MV-4-11 (cell line): ENCODE measurements at places on chromosomes 1 and 21.

- no peak for DNase-seq
These were observed 15.5 kb downstream of the SSBP3 start for GRCh38 chr1:54390655-54391054.

GRCh38 chr1:204494281-204495077 is at the start of gene PIK3C2B:
Gene PIK3C2B, minus strand, starts transcription at chr1:204494805. Its CDS starts 25,003 bp downstream, at chr1:204469802.
- peak; percentile 66 for DNase-seq

- DNase-seq: no peak
These were observed 842 bp downstream of the ATXN7L2 start for GRCh38 chr1:109484519-109484975.

DNA sequence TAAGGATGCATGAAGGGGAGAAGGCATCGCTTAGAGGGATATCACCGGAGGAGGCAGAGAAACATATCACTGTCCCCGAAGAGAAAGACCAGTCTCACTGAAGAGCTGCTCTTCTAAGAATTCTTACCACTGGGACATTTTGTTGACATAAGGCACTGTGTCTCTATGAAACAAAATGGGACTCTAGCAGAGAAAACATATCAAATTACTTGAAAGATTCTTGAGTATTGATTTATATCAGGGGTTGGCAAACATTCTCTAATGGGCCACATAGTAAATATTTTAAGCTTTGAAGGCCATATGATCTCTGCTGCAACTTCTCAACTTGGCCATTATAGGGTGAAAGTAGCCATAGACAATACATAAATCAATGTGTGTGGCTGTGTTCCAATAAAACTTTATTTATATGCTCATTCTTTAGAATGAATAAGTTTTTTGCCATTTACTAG is 41.0 kb upstream of the GREM2 start:
- DNase-seq: no peak

GRCh38 chr1:172779491-172779890 is 120.6 kb downstream of the FASLG start:
- no peak for DNase-seq

GRCh38 chr1:201933840-201934430 is 12.4 kb downstream of the LMOD1 start:
- DNase-seq: no peak

- DNase-seq: peak; percentile 13
These were observed 92.1 kb upstream of the RGS18 start for GRCh38 chr1:192066202-192066601.

GRCh38 chr1:14611792-14612191 is 13.3 kb downstream of the KAZN start:
- DNase-seq: peak; percentile 78

DNA sequence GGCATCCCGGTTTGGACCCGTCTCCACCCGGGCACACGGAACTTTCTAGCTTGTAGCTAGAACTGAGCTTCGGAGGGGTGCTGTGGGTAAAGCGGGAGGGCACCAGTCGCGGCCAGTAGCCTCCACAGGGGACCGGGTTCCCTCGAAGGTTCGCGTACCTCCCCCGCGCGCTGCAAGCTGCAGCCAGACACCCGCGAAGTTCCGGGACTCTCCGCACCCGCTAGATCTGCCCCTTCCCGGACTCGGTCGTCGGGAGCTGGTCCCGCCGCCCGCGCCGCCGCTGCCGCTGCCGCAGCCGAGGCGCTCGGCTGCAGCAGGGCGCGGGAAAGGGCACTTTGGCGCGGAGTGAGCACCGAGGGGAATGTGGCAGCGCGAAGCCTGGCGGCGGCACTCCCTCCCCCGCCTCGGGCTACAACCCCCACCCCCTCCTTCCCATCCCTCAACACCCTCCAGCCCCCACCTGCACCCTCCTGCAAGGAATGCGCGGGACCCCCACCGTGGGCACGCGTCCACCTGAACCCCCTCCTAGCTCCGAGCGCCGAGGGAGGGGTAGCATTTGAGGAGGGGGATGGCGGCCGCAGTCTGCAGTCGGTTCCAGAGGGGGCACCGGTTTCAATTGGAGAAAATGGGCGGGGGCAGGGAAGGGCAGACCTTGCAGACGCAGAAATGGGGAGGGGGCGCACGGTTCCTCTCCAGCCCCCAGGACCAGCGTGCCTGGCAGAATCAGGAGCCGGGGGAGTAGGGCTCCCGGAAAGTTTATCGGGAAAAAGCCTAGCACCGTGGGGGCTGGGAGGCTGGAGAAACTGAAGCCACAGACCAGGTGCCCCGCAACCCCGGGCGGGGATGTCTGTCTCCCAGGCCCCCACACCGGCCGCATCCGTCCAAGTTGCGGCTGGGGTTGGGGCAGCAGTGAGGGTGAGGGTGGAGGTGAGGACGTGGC is 968 bp downstream of the CSMD2 start:
- no peak for DNase-seq

DNA sequence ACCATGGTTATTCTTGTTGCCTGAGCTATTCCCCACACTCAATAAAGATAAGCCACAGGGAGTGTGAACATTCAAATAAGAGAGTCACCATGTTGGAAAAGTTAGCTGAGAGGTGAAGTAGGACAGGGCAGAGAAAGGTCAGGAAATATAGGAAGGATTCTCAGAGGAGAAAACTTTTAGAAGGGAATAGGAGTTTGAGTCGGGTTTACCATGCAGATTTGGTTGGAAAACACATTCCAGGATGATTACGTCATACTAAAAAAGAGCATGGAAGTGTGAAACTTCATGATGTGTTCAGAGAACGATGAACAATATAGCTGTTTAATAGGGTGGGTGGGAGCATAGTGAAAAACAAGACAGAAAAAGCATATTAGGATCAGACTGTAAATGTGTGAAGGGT is 1125.3 kb upstream of the ADGRL2 start:
- DNase-seq: no peak

- DNase-seq: no peak
These were observed 426.7 kb downstream of the KCNT2 start for GRCh38 chr1:196181594-196181878.

- DNase-seq: no peak
These were observed 3.2 kb downstream of the LRRC8C start for GRCh38 chr1:89635825-89636815.

GRCh38 chr1:244863491-244864252 is 671 bp downstream of the HNRNPU start:
- no peak for DNase-seq

DNA sequence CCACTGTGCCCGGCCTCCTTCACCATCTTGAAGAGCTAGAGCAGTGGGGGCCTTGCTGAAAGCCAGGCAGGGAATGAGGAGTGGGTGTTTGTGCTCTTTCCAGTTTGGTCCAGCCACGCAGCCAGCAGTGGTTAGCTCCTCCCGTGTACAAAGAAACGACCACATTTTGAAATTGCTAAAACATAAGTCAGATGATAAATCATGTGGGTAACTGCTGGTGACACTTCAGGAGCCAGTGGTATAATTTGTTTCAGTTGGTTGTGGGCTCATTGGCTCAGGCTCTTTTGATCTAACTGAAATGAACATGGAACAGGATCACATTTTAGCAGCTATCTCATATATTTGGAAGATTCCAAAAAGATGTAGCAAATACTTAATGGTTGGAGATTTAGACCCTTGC is 87.6 kb downstream of the MTR start:
- peak; percentile 21 for DNase-seq

DNA sequence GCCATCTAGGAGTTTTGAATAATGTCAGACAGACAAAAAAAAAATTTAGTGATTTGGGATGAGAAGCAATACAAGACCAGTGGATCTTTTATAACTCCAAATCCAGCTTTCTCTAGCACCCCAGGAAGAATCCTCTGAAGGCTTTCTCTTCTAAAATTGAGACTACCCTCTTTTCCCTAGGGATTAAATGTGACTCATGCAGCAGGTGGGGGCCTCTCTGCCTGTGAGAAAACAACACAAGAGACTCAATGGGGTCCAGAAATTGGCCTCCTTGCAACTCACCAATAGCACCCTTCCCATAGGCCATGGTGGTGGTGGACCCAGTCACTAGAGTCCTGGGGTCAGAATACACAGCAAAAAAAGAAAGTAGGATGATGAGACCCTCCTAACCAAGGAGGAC is 120.3 kb upstream of the ATP1A1 start:
- DNase-seq: no peak

DNA sequence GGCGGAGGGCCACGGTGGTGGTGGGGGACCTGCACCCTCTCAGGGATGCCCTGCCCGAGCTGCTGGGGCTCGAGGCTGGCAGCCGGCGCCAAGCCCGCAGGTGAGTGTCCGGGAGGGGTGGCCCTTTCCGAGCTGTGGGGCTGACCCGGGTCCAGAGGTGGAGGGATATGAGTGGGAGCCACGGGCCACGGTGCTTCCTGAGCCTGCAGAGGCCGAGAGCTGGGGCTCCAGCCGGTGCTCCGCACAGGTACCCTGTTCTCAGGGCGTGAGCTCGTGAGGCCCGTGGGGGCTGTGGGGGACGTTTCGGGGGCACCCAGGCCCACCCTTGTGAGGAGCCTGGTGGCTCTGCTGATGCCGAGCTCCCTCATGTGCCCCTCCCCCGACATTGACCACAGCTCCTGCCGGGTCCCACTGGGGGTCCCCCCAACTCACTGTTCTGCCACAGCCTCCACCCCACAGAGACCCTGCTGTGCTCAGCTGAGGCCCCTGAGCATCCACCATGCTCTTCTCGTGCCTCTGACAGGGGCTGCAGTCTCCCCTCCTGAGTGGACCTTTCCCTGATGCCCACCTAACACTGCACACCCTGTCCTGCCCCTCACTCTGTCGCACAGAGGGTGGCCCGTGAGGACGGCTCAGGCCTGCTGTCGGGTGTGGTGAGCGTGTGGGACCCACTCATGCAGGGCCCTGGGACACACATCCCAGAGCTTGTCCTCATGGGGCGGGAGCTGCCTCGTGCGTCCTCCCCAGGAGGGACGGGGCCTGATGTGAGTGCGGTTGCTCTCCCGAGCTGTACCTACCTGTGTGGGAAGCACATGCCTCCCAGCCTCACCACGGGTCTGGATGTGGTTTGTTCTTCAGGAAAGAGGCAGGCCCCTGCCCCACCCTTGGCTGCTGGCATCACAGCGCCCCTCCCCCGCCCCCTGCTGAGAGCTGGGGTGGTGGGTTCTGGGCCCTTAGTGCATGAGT is 27.5 kb downstream of the SLX9 start:
- no peak for DNase-seq

DNA sequence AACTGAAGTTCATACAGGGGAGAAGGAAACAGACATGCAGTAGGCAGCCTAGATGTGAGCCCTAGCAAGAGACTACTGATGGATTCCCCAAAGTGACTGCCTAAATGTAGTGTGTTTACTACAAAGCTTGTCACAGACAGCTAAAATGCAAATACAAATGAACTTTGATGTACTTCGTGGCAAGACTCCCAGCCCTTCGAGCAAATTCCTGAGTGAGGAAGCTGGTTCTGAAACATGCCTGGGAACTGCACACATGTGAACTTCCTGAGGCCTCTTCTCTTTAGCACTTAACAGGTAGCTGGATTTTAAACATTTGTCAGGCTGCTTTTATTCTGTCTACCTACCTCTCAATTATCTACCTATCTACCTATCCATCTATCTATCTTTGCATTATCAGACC is 6.7 kb upstream of the IRF2BP2 start:
- DNase-seq: no peak

GRCh38 chr21:44530221-44530902 is 9.6 kb downstream of the KRTAP10-1 start:
- DNase-seq: no peak

DNA sequence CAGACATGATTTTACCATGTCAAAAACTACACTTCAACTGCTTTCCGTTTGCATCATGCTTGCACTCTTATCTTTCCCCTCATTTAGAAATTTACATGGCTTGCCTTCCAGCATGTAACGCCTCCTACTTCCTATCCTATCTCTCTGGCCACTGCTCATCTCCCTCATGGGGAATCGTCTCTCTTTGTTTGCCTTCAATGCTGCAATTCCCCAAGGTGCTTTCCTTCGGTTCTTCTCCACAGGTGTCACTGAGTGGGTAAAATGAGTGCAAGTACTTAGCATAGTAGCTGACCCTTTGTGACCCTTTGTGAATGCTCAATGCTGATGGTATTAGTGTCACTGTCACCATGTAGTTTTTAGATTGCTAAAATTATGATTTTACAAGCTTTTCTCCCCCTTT is 63.1 kb downstream of the APP start:
- no peak for DNase-seq

DNA sequence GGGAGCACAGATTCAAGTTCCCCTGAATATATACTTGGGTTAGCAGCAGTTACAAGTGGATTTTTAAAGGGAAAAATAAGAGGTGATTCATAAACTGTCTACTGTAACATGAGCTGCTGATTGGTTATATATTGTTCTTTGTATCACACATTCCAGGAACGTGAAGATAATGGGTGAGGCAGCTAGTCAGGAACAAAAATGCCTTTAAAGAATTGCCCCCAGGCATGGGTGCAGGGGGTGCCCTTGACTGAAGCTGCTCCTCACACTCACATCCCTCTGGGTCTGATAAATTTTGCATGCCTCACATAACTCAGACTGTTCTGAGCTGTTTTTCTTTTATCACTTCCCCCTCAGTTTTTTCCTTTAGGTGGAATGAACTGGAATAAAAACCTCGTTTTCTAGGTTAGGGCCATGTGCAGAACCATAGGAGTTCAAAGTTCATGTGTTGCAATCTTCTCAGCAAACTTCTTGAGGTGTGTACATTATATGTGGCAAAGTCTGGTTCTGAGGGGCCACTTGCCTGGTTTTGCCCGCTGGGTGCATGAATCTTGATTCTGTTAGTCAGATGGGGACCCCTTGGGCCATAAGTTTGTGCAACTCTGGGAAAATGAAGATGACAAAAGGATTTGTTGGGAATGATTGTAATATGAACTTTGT is 21.1 kb downstream of the TBX19 start:
- no peak for DNase-seq

GRCh38 chr1:24308365-24309015 is 10.7 kb upstream of the GRHL3 start:
- no peak for DNase-seq

DNA sequence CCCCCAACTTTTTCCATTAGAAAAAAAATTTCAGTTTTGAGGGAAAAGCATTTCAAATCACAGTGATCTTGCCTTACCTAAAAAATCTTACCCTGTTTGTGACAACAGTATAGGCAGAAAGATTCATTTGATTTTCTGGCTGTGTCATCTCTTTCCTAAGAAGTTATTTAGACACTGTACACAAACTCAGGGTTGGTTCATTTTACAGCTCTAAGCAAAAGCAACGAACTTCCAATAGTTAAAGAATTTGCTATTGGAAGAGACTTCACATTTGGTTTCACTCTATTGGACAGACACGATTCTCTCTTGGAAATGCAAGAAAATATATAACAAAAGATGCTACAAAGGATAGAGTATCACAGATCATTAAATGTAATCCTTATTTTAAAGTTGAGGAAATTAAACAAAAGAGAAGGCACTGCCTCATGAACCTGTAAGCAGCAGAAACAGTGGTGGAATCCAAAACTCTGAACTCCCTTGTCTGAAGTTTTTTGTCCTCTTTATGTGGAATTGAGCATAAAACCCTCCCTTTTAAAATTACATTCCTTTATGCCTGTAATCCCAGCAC is 20.8 kb downstream of the EYA3 start:
- no peak for DNase-seq

- DNase-seq: no peak
These were observed 24.7 kb upstream of the DNASE2B start for GRCh38 chr1:84373436-84374141.

- no peak for DNase-seq
These were observed 30.3 kb downstream of the GLIS1 start for GRCh38 chr1:53708687-53709086.
